ENCODE measurements at places on chromosomes 1 and 21.

DNA sequence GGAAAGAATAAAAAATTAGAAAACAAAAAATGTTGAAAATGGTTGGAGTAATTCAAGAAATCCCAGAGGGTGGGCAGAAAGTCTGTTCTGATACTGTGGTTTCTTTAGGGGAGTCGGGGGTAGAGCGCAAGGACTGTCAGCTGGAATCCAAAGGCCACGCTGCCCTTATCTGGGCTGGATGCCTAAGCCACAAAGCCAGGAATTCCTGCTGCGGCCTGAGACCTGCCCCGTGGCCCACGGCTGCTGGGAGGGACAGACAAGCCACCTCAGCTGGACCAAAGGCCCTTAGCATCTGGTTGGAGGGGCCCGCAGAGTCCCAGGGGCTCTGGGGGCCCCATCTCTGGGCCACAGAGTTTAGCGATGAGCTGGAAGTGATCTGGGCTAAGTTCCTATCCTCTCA lies 60.2 kb downstream of the DMRTB1 start:
- DNase-seq = no peak

DNA sequence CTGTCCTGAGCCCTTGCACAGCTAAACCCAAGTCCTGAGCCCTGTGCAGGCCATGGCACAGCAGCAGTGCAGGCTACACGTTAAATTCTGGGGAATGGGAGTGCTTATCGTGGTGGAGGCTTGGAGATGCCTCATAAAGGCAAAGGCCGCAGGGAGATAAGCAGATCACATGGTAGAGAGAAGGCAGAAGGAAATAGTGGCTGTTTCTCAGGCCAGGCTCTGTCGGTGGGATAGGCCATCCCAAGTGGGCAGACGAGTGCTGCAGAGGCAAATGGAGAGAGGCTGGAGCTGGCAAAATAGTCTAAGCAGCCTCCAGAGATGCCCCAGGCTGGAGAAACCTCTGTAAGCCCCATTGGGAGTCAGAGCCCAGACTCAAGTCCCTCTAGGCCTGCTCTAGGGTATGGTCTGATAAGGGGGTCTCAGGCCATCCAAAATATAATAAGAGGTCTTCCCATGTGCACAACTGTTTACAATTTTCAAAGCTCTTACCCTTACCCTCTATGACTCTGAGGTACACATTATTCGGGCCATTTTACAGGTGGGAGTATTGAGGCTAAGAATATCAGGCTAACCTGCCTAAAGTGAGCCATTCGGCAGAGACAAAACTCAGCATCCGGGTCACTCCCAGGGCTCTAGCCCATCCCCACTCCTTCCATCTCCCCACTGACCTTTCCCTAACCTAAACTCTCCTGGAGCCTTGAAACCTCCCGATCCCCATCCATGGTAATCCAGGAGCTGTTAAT lies 79.6 kb downstream of the NKAIN1 start:
- DNase-seq = no peak

DNA sequence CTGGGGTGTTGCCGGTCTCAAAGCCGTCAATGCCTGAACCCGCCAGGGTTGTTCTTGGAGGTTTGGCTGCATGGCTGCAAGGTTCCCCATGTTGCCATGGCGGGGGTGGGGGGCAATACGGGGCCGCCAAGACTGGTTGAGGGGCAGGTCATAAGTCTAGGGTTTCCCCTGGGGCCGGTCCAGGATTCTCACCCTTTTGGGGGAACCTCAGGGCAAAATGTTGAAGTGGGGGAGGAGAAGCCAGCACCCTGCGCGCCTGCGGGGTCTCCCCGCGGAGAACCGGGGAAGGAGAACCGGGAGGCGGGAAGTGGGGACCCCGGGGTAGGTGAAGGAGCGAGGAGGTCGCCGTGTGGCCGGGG lies 401 bp upstream of the ARHGEF10L start:
- DNase-seq = no peak

DNA sequence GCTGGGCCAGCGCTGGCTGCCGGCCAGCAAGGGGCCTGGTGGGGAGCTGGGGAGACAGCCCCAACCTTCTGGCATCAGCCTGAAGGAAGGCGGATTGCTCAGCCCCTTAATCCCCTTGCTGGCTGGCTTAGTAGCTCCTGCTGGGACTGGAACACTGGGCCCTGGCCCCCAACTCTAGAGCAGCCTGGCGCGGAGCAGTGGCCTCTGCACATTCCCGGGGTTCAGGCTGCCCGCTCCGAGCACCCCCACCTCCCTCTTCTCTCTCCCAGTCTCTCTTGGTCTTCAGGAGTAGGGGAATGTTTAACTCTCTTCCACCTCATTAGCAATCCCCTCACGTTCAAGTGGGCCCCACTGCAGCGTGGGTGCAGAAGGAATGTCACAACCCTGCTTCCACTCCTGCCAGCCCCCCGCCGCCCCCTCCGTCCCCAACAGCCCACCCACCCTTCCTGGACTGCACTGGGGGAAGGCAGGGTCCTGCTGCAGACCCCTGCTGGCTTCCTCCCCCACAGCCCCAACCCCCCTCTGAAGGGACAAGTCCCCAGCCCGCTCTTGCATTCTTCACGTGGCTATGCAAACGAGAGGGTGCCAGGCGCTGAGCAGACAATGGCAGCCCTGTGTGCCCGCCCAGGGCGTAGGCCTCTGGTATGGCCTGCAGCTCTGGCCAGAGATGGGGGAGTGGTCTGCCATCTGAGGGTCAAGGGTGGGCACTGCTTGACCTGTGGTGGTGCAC lies 980 bp upstream of the CLDN19 start:
- DNase-seq = no peak

GRCh38 chr1:68330391-68330790 lies 98.1 kb upstream of the WLS start:
- no peak for DNase-seq

DNA sequence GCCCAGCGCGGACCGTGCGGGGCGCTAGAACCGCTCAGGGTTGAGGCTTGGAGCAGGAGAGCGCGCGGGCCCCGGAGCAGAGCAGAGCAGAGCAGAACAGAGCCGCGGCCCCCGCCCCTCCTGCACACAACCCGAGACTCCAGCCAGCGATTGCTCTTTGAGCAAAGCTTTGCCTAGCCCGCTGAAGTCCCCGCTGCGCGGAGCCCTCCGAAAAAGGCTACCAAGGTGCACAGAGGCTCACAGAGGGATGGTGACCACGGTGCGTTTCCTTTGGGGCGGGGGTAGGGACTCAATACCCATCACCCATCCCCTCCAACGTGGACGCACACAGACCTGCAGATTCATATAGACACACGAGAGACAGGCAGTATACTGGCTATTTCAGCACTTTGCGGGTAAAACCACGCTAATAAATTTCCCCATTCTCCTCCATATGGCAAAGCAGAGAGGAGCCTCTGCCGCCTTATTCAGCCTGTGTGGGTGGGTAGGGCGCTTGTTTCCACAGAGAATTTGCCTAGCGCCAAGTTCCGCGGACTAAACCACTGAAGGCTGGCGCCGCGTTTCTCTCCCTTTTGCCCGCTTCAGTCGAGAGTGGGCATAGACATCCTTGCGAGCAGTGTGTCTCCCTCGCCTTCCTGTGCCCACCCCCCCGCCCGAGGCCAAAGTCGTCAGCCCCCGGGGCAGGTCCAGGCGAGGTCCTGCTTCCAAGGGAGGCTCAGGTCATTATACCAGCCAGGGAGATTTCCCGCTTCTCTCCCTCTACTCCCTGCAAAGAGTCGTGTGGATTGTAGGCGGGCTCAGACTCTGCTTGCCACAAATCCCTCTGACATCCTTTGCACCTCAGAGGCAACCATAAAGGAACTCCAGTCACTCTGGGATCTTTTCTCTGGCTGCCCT lies 8.5 kb downstream of the HLX start:
- DNase-seq = no peak

GRCh38 chr1:27418326-27419185 lies 26.1 kb downstream of the GPR3 start:
- DNase-seq = no peak

DNA sequence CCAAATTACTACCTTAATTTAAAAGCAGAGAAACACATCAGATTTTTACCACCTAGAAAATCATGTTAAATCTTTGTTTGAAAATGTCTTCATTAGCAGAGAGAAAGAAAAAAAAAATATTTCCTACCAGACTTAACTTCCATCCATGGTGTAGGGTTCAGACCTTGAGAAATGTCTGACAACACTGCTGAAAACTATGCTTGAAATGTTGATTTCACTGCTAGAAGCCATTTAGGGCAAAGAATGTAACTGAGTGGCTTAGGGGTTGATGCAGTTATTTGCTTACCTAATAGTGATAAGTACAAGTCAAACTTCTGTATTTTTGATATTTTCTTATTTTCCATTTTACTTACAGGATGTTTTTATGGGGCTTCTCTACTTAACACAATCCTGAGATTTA lies 495.6 kb upstream of the NEGR1 start:
- no peak for DNase-seq

DNA sequence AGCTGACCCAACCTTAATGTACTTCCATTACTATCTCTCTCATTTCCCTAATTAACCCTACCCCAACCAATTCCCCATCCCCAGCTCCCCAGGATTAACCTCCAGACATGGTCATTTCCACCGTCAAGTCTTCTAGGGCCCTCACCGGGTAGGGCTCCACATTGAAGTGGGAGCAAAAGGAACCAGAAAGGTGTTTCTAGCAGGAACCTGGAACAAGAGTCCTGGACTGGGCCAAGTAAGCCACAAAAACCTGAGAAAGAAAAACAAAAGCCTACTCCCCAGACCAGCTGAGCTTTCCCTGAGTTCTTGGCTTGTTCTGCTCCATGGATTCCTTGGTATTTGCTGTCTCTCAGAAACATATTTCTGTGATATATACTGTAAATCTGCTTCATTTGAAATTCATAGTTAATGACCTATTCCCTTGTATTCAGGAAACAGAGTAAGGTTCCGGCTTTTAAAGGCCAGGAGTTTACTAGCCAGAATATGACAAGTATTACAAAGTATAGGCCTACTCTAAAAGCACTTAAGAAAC lies 58.4 kb downstream of the SYF2 start:
- DNase-seq = no peak

DNA sequence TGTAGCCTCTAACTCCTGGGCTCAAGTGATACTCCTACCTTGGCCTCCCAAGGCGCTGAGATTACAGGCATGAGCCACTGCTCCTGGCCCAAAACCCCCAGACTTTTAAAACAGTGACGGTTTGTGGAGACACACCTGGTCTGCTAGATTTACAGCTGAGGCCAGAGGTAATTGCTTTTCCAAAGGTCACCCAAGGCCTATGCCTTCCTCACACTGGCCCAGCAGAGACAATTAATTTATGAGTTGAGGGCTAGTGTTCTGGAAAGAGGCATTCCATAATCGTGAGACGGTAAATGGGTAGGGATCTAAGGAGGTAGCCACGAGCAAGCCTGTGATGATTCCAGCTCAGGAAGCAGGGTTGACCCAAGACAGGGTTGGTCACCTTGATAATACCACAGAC lies 12.4 kb upstream of the PARP1 start:
- DNase-seq = no peak

GRCh38 chr1:67515324-67516080 lies 85.3 kb upstream of the SERBP1 start:
- DNase-seq = no peak

- no peak for DNase-seq
Measured at GRCh38 chr1:99650773-99651437, 5.0 kb downstream of the PALMD start.

DNA sequence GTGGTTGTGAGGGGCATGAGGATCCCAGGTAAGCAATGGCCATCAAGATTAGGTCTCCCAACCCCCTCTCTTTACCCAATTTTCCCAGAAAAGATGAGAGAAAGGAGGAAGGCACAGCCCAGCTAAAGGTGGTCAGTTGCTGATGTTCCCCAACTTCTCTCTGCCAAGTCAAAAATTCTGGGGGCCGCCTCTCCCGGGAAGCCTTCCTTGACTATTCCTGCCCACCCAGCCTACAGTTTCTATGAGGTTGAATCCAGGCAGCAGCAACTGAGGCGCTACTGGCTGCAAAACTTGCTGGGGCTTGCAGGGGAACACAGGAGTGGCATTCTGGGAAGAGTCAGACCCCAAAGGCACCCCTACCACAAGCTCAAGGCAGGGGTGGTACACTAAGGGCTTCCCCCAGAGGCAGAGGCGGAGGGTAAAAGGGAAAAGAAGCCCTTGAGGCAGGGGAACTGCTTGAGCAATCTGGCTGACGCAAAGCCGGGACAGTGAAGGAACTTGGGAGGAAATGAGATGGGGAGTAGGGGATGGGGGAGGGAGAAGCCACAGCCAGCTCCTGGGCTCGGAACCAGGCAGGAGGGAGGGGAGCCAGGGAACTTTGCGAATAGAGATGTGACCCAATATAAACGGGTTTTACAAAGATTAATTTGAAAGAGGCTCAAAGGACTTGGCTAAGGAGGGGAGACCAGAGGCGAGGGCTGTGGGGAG lies 31.2 kb downstream of the SDC3 start:
- no peak for DNase-seq

DNA sequence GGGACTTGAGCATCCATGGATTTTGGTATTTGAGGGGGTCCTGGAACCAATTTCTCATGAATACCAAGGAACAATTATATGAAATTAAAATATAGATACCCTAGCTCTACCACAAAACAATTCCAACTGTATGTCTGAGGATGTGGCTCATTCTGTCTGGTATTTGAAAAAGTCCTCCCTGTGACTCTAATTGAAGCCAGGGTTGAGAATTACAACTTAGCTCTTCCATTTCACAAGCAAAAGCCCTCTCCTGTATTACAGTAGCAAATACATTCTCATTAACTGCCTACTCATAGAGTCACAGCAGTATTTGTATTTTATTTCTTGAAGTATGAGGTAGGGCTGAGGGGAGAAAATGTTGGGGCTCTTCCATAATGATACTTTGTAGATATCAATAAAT lies 187.8 kb upstream of the OLFM3 start:
- no peak for DNase-seq

DNA sequence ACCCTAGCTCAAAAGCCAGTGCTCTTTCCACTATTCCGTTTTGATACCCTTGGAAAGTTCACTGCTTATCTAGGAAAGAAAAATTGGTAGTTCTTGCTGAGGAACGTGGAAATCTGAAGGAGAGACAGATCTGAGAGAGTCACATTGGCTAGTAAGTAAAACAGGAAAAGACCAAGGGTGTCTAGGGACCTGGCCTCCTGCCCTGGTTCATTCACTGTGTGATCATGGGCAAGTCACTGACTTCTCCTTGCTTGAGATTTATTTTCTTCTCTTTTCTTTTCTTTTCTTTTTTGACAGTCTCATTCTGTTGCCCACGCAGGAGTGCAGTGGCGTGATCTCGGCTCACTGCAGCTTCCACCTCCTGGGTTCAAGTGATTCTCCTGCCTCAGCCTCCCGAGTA lies 90.8 kb downstream of the NFIA start:
- no peak for DNase-seq

DNA sequence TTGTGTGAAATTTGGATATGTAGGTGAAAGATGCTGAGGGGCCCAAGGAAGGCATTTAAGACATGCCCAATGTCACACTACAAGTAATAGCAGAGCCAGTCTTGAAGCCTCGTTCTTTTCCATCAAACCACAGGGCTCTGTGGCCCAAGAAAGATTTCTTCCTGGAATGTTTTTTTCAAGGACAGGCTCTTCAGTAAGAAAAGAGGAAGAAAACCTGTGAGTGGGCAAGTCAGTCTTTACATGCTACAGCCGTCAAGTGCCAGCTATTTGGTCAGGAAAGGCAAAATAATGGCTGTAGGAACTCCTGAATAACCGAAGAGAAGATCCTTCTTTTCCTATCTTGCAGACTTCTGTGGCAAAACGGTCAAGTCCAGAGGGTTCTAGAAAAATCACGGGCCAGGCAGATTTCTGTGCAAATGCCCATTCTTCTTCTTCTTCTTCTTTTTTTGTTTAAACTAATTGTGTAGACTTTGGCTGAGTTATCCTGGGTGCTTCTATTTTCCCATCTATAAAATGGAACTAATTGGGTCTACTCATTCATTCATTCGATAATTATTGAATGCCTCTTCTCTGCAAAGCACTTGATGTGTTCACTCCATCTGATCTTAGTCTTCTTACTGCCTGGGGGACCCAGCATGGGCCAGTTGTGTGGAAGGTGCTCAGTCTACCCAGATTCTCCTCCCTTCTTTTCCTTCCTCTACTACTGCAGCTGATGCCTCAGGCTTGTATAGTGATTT lies 1.9 kb upstream of the ID3 start:
- no peak for DNase-seq

Data from glomerular endothelial cell (primary cell).